Calu3 (cell line): ENCODE measurements at places on chromosomes 4 and X.

DNA sequence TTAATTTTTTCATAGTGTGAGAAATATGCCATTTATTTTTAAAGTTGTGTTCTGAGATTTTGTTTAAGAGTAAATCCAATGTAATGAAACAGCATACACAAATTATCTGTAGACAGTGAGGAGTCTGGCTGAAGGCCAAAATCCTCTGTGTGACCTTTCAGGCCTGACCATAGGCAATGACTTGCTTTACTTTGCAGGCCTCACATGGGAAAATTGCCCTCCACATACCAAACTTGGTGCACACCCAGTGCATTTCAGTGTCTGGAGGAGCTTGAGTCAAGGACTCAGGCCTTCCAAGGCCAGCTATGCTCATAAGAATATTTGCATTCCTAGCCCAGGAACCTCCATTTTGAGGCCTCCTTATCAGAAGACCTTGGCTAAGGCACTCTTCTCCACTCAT is 430.1 kb downstream of the GABRG1 start:
- no peaks in the 10 kb centered on the region for H3K36me3 ChIP-seq
- peak; percentile 0 for DNase-seq
- H3K4me1 ChIP-seq: no peaks in the 10 kb centered on the region

DNA sequence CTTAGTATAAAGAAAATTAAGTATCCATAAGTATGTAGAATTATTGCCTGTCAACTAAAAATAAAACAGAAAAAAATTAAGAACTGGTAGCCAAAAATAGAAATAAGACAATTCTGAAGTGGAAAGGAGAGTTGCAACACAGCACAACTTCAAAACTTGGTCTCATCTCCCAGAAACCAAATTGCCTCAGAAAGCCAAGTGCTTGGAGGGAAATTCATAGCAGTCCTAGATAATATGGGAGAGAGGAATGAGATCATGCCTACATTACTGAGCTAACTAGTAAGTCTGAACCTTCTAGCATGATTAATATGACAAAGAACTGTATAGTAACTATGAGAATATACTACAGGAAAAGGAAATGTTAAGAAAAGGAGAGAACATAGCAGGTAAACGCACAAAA is 256.5 kb downstream of the LDB2 start:
- no peaks in the 10 kb centered on the region for H3K4me1 ChIP-seq
- peaks cover 14% of the 10 kb centered on the region for H3K27me3 ChIP-seq
- no peak overlapping the region for H3K4me3 ChIP-seq

- H3K27me3 ChIP-seq: peaks cover 83% of the 10 kb centered on the region
- DNase-seq: no peak
- H3K4me1 ChIP-seq: no peaks in the 10 kb centered on the region
- no peak overlapping the region for H3K27ac ChIP-seq
- peaks cover 8% of the 10 kb centered on the region for H3K36me3 ChIP-seq
- no peak overlapping the region for H3K4me3 ChIP-seq
Observed at GRCh38 chrX:71913156-71913950, 2.7 kb downstream of the NHSL2 start.

DNA sequence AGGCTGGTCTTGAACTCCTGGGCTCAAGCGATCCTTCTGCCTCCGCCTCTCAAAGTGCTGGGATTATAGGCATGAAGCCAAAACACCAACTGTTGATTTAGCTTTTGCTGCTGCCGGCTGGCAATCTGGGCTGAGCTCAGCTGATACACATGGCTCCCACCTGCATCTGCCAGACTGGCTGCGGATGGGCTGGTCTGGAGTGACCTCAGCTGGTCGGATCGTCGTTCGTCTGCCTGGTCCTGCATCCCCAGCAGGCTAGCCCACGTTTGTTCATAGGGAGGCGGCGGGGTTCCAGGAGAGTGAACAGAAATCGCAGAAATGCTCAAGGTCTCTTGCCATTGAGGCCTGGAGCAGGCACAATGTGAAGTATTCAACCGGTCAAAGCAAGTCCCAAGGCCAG is 74.4 kb upstream of the DDX3X start:
- H3K27ac ChIP-seq: no peak overlapping the region
- no peak for DNase-seq
- H3K27me3 ChIP-seq: no peaks in the 10 kb centered on the region
- no peaks in the 10 kb centered on the region for H3K36me3 ChIP-seq
- no peaks in the 10 kb centered on the region for H3K4me1 ChIP-seq

DNA sequence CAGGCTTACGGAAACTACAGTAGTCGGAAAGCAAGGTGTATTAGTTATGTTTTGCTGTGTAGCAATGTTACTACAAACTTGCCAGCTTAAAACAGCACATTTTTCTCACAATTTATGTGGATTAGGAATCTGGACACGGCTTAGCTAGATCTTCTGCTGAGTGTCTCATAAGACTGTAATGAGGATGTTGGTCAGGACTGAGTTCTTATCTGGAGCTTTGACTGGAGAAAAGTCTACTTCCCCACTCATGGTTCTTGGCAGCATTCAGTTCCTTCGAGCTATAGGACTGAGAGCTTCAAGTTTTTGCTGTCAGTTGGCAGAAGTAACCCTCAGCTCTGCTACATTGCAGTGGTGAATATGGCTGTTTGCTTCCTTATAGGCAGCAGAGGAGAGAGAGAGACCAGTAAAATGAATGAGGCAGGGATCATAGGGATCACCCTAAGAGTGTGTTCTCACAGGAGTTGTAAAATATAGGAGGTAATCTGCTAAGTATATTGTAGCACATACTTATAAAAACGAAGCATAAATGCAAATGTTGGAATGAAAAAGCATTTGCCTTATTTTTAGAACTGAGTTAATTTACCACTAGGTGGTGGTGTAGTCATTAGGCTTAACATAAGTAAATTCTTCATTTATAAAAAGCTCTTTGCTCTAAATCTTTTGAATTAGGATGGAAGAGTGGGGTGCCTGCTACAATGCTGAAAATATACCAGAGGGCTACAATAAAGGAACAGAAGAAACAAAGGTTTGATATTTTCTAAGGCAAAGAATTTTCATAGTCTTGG is 38.6 kb downstream of the ALG13 start:
- no peaks in the 10 kb centered on the region for H3K27me3 ChIP-seq
- no peak for DNase-seq
- peaks cover 12% of the 10 kb centered on the region for H3K36me3 ChIP-seq
- H3K27ac ChIP-seq: no peak overlapping the region
